Stimulated activated CD8-positive, alpha-beta memory T cell treated with anti-CD3 and anti-CD28 coated beads, Interleukin-7, amount 100 ng/mL, for 1 hour (primary cell): ENCODE measurements at places on chromosomes 5 and 9.

- no peak for DNase-seq
These were observed 97.3 kb downstream of the SIL1 start for GRCh38 chr5:139100825-139101224.

DNA sequence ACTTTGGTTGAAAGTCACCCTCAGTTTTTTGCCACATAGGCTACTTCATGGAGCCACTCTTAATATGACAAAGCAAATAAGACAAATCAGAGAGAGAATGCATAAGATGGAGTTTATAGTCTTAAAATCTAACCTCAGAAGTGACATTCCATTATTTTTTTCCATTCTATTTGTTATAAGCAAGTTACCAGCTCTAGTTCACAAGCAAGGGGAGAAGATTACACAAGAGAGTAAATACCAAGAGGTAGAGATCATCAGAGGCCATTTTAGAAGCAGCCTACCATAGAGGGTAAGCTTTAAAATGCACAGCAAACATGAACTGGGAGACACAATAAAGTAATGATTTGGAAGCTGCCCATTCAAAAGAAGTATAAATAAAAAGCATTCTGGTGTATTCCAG, 651.3 kb upstream of the MEF2C start:
- DNase-seq, result no peak

GRCh38 chr9:98657897-98658296, 50.8 kb downstream of the GABBR2 start:
- no peak for DNase-seq

GRCh38 chr9:78928625-78929405, 631.9 kb downstream of the PSAT1 start:
- DNase-seq, result no peak

- no peak for DNase-seq
These were observed 334.2 kb downstream of the PDE4D start for GRCh38 chr5:59559323-59559722.

DNA sequence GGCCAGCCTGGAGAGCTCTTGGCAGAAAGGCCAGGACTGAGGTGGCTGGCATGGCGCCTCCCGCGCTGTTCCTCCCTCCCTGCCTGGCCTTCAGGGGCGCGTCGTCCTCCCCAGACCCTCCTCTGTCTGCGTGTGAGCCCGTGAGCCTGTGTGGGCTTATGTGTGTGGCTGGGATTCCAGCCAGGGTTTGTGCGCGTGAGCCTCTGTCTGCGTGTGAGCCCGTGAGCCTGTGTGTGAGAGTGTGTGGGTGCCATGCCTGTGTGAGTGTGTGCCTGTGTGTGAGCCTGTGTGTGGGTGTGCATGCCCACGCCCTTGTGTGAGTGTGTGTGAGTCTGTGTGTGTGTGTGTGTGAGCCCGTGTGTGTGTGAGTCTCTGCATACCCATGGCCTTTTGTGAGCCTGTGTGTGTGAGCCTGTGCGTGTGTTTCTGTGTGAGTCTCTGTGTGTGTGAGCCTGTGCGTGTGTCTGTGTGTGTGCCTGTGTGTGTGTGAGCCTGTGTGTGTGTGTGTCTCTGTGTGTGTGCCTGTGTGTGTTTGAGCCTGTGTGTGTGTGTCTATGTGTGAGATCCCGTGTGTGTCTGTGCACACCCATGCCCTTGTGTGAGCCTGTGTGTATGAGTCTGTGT, 13.0 kb downstream of the RXRA start:
- no peak for DNase-seq

- no peak for DNase-seq
These were observed 115.0 kb downstream of the NFIB start for GRCh38 chr9:14198841-14199455.

GRCh38 chr9:81022177-81022576, 667.2 kb downstream of the TLE1 start:
- no peak for DNase-seq

DNA sequence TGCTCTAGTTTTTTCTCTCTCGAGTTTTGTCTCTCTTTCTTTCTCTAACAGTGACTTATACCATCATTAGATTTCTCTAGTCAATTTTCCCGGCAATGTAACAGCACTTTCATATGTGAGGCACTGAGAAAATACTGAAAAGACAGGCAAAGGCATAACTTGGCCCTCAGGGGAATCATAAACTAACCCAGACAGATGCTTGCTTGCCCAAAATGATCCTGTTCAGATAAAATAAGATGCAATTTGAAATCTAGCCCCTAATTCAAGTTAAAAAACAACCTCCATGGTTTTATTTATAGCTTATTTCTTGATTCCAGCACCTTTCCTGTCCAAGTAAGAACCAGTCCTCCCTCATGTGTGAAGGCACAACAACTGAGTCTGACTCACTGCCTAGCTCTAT, 294.6 kb downstream of the GAS1 start:
- DNase-seq, result no peak

DNA sequence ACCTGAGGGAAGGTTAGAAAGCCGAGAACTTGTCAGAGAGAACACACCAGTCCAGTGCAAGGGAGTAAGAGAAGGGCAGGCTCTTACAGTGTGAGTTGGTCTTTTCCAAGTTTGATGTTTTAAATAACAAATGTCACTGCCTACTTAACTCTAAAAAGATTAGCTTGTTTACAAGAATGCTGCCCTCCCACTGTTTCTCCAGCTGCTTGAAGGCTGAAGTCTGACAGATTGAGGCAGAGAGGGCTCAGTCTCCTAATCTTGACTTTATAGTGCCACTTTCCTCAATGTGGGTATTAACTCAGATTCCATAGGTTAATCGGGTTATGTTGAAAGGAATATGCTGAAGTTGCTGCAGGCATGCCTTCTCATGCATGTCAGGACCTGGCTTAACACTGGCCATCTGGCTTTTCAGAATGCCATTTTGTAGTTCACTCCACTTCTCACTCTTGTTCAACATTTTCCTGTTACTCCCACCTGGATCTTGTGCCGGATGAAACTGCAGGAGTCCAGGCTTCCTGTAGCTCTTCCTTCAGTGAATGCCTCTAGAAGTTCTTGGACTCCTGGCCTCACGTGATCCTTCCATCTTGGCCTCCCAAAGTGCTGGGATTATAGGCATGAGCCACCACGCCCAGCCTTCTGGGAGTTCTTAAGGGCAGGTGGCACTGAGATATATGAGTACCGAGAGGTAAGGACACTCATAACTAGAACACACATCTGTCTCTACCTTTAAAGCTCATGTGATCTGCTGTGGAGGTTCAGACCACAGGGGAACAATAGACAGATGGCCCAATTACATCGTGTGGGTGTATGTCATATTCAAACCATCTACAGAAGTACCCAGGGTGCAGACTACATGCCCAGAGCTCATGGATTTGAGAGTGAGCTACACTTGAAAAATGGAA, 249.7 kb downstream of the ARHGAP26 start:
- no peak for DNase-seq

DNA sequence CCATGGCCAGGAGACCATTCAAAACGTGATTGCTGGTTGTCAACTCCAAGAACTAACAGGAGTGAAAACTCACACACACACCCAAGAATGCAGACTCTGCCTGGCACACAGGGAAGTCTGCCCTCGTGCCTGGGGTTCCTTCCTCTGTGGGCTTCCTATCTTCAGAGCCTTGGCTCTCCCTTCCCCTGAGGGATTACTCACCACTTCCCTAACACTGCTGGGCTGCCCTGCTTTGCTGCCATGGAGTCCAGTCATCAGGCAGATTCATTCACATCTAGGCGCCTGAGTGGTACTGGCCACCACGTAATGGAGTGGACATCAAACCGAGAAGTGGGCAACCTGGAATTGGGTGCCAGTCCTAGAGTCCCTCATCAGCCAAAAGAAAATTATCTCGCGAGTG, 76.4 kb upstream of the PRSS3 start:
- no peak for DNase-seq

- no peak for DNase-seq
These were observed 112.3 kb downstream of the MARCHF3 start for GRCh38 chr5:126917918-126918614.

- no peak for DNase-seq
These were observed 142.8 kb downstream of the GADD45G start for GRCh38 chr9:89747596-89747995.
